Stimulated activated CD8-positive, alpha-beta memory T cell treated with anti-CD3 and anti-CD28 coated beads, Interleukin-15, amount 100 ng/mL, for 1 hour (primary cell): ENCODE measurements at places on chromosomes 5 and 9.

DNA sequence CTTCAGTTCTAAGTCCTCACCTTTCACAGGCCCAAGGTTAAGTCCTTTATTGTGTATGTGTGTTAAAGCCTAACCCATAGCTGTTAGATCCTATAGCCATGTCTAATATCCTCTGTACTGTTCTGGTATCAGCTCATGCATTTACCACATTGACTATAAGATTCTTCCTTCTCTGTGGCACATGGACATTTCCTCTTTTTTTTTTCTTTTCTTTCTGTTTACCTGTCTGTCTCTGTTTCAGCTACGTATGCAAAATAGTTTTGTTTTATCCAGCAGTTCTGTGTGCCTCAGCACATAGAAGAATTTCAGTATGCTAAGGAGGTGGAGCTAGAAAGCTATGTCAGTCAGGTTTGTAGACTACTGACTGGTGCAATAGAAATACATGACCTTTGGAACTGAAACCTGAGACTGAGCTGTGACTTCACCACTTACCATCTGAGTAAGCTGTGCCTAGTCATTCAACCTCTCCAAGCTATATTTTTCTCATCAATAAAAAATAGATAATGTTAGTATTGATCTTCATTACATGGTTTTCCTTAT is 155.6 kb upstream of the VLDLR start:
- no peak for DNase-seq

- no peak for DNase-seq
Measured at GRCh38 chr9:121298016-121298538, 30.1 kb downstream of the GSN start.

GRCh38 chr5:83450967-83451248 is 20.6 kb upstream of the VCAN start:
- no peak for DNase-seq

DNA sequence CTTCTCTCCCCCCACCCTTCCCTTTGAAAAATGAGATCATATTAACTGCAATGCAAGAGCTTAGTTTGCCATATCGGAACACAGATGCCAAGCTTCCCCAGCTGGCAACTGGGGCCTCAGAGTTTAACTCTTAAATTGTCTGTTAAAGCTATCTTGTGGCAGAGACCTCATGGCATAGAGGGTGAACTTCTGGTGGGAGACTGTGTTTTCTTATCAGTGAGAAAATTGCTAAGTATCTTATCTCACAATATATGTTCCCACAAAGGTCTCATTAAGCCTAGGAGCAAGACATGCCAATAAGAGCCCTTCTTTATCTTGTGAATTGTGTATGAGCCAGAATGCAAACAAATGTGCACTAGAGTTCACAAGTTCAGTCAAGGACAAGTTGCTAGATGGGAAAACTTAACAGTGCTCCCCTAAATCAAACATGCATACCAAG is 12.3 kb downstream of the NFIB start:
- DNase-seq = no peak

- no peak for DNase-seq
Measured at GRCh38 chr9:115794921-115795475, 358.6 kb upstream of the PAPPA start.

DNA sequence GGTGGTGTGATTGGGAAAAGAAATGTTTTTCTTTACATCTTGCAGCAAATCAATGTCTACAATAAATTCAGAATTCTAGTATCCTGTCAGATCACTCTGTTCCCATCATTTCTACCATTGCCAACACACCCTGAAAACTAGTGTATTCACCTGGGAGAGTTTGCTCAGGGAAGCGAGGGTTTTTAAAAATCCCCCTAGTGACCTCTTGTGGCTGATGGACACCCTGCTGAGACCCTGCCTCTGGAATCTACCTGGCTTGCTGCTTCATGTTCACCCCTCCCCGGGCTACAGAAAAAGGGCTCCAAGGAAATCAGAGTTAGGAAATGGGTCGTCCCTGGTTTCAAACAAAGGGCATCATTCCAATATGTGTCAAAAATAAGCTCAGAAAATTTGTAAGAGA is 21.4 kb upstream of the ALDOB start:
- no peak for DNase-seq

GRCh38 chr9:93297659-93298497 is 113.9 kb downstream of the WNK2 start:
- no peak for DNase-seq

- no peak for DNase-seq
Measured at GRCh38 chr9:121071756-121072421, 2.9 kb upstream of the CNTRL start.

DNA sequence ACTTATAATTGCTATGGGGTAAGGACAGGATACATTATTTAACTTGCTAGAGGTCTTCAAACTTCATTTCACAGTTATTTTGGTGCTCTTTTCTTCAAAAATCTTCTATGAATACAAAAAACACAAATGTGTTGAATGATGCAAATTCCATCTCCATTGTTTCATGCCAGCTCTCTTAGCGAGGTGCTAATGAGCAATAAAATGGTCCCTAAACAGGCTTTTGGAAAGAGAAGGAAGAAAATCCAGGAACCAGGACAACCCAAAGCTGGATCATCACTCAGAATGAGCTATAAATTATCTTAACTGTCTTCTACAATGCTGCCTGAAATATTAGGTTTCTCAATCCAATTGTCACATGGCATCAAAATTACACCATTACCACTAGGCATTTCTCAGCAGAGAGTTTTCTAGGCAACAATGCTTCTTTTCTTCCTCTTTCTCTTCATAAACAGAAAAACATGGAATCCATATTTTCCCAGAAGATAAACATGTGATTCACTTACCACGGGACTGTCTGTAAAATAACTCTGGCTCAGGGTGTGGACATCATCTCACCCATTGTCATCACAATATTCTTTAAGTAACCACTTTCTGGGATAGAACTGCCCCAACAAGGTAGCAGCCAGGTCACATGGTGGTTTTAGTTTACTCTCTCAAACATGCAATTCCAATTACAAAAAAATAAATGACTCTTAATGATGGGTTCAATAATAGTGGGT is 249.4 kb downstream of the NPR3 start:
- DNase-seq = no peak

DNA sequence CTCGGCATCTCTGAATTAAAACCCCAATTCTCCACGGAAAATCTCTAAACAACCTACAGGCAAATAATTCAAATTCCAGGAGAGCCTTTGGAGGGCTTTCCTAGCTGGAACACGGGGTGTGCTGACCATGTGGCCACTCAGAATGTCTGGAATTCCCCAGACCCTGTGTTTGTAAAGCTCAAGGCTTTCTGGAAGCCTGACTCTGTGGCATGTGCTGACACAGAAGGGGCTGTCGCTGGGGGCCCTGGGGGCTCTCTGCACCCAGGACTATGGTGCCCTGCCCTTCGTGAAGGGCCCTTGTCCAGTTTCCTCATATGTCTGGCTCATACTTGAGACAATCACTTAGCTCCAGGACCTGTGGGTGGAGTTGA is 29.0 kb upstream of the BOD1 start:
- no peak for DNase-seq

GRCh38 chr5:113262674-113263073 is 172.1 kb downstream of the TSSK1B start:
- no peak for DNase-seq

DNA sequence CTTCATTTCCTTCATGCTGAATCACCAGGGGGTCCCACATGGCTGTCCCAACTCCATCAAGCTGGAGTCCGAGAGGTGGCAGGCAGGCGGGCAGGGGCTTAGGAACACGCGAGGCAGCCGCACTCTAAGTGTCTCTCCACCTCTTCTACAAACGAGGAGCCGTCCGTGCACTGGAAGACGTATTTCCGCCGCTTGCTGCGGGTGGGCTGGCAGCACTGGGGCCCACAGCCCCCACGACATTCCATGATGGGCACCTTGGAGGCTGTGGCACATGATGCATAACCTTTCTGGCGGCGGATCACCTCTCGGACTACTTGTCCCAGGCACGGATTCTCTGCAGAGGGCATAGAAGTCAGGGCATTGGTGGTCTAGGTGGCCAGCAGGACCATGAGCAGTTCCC is 87.2 kb upstream of the PANK3 start:
- no peak for DNase-seq

DNA sequence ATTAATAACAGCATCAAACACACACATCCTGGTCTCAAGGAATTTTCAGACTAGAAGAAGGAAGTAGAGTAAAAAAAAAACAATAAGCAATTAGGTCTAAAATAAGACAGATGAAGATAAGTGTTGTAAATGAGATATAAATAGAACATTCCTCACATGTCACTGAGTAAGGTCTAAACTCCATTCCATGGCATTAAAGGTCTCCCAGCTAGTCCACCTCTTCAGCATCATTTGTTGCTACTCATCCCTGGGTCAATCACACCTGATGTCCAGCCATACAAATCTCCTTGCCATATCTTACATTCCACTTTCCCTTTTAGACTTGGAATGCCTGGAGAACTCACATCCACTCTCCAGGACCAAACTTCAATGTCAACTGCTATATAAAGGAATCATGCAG is 214.1 kb upstream of the KLF4 start:
- DNase-seq = no peak

DNA sequence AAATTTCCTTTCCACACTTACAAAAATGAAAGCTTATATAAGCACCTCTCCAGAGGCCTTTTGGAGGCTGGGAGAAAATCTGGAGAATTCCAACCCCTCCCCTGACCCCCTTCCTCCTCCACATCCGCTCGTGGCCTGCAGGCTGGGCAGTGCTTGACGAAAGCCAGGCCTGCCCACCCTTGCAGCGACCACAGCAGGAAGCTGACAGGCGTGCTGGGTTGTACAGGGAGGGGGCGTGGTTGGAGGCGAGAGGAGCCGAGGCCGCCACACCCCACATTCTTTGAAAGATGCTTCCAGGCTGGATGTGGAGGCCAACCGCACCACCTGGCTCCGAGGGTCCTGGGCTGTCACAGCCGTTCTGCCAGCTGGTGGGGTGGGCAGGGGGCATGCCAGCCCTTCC is 47.8 kb upstream of the IER5L start:
- no peak for DNase-seq

GRCh38 chr9:104740621-104741020 is 6.9 kb upstream of the NIPSNAP3A start:
- DNase-seq = no peak

- DNase-seq = no peak
Measured at GRCh38 chr5:169431386-169431785, 130.4 kb upstream of the SLIT3 start.

DNA sequence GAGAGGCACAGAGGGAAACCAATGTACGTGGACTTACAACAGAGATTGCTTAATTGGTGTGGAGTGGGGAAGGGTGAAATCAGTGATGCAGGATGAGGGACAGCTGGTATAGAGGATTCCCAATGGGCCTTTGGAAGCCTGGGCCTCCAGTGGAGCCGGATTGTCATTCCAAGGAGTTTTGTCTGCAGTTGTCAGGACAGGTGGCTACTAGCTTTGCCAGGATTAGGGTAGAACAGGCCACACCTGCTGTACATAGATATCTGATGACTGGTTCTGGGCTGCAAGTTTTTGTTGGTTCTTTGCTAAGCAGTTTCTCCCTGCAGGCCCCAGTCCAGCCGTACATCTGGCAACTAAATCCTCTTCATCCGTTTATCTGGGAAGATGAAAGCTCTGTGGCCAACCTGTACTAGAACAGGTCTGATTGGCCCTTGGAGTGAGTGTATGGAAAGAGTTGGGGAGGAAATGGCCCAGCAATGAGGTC is 4.2 kb downstream of the SKP2 start:
- DNase-seq = no peak

DNA sequence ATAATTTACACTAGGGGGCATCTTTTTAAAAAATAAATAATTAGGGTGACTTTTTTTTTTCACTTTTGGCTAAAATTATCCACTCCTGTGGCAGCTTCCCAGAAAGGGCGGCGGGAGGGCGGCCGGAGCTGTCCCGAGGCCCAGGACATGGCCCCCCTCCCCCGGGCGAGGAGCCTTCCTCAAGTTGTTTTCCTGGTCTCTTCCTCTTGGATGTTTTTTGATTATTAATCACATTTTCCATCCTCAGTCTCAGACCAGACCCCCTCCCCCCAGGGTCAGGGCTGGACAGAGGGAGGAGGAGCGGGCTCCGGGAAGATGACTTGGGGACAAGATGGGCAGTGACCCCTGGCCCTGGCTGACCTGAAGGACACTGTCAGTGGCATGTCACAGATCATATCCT is 4.7 kb upstream of the CNTFR start:
- DNase-seq = no peak

DNA sequence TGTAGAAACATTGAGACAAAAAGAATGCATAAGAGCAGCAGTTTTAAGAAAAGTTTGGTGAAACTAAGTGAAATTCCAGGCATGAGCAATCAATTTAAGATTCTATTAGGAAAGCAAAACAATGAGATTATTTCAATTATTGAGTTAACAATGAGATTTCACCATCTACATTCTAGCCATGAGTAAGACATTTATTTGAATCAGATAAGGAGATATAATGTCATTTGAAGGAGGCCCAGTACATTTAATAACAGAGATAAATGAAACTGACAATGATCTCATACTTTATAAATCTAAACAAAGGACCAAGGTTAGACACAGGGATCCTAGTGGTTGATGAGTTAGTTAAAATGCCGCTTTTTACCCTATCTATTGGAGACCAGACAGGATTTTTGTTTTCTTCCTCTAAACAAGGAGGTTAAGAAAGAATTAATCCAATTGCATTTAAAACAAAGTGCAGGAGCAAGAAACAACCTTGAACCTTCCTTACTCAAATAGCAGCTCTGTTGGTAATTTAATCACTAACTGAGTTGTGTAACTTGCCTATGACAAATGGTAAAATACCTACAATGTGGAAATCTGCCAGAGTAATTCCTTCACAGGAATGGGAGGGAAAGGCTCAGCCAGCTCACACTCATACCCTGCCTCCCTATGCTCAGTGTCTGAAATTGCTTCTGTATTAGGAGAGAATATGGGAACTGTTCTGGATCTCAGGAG is 103.5 kb upstream of the NR3C1 start:
- no peak for DNase-seq

GRCh38 chr5:7244208-7244607 is 151.7 kb upstream of the ADCY2 start:
- DNase-seq = no peak

GRCh38 chr9:129432297-129433154 is 188.4 kb downstream of the C9orf50 start:
- DNase-seq = no peak

DNA sequence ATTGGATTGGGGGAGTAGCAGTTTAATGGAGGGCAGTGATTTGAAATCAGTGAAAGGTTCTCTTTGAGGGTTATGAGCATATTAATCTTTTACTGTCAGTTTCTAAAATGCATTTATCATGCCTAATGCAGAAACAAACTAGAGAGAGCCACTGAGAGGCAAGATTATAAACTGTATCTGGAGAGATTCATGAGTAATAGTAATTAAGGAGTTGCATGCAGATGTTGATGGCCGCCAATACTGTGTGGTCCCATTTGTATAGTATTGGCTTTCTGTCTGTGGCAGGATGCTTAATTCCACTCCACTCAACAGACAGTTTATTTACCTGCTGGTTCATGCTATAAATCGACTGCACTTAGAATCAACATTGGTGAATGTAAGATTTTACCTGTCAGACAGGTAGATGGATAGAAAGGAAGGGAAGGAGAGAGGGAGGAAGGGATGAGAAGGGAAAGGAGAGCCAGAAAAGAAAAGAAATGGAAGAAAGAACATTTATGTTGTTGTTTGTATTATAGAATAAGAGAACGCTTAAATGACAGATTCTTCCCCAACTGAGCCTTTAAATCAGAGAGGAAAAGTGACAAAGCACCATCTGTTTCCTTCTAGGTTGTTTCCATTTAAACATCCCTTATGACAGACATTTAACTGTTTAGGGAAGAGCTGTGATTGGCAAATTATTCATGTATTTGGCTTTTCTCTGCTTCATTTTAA is 146.5 kb downstream of the PAM start:
- DNase-seq = no peak

GRCh38 chr9:15521254-15521653 is 10.5 kb upstream of the PSIP1 start:
- no peak for DNase-seq
